ENCODE measurements at places on chromosomes 12 and 14.

GRCh38 chr14:54767139-54767431, 135.5 kb downstream of the GCH1 start:
- no peak for DNase-seq
- H3K27me3 ChIP-seq: no peaks in the 10 kb centered on the region
- no peaks in the 10 kb centered on the region for H3K4me1 ChIP-seq
- no peak overlapping the region for H3K27ac ChIP-seq
- no peaks in the 10 kb centered on the region for H3K36me3 ChIP-seq

GRCh38 chr14:101196795-101197590, 293.5 kb upstream of the RTL1 start:
- H3K4me3 ChIP-seq: no peak overlapping the region
- H3K27me3 ChIP-seq: no peaks in the 10 kb centered on the region
- no peaks in the 10 kb centered on the region for H3K4me1 ChIP-seq
- no peak overlapping the region for H3K27ac ChIP-seq
- no peak for DNase-seq

GRCh38 chr14:96303981-96304380, 48.0 kb downstream of the BDKRB1 start:
- no peaks in the 10 kb centered on the region for H3K4me1 ChIP-seq
- peaks cover 67% of the 10 kb centered on the region for H3K36me3 ChIP-seq
- H3K4me3 ChIP-seq: no peak overlapping the region
- no peaks in the 10 kb centered on the region for H3K27me3 ChIP-seq
- H3K27ac ChIP-seq: no peak overlapping the region
- no peak for DNase-seq

- H3K4me1 ChIP-seq: no peaks in the 10 kb centered on the region
- H3K27ac ChIP-seq: no peak overlapping the region
- DNase-seq: no peak
- no peak overlapping the region for H3K4me3 ChIP-seq
- H3K36me3 ChIP-seq: no peaks in the 10 kb centered on the region
These were observed 109.8 kb downstream of the ACSS3 start for GRCh38 chr12:81187686-81188085.

- H3K27ac ChIP-seq: no peak overlapping the region
- H3K27me3 ChIP-seq: no peaks in the 10 kb centered on the region
- H3K4me3 ChIP-seq: no peak overlapping the region
- no peaks in the 10 kb centered on the region for H3K4me1 ChIP-seq
- no peaks in the 10 kb centered on the region for H3K36me3 ChIP-seq
- DNase-seq: no peak
These were observed 43.4 kb downstream of the PRIMA1 start for GRCh38 chr14:93744876-93745275.

DNA sequence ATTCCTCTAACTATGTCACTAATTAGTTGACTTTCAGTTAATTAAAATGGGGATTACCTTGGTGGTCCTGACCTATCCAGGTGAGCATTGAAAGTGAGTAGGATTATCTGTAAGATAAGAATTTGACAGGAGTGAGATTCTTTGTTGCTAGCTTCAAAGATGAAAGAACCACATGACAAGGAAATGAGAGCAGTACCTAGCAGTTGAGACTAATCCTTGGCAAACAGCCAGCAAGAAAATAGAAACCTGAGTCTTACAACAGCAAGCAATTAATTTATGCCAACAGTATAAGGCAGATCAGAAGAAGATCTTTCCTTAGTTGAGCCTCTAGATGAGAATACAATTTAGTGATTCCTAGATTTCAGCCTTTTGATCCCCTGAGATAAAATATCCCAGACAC, 1058.4 kb downstream of the LRFN5 start:
- no peaks in the 10 kb centered on the region for H3K4me1 ChIP-seq
- H3K36me3 ChIP-seq: no peaks in the 10 kb centered on the region
- no peak overlapping the region for H3K4me3 ChIP-seq
- no peak overlapping the region for H3K27ac ChIP-seq

DNA sequence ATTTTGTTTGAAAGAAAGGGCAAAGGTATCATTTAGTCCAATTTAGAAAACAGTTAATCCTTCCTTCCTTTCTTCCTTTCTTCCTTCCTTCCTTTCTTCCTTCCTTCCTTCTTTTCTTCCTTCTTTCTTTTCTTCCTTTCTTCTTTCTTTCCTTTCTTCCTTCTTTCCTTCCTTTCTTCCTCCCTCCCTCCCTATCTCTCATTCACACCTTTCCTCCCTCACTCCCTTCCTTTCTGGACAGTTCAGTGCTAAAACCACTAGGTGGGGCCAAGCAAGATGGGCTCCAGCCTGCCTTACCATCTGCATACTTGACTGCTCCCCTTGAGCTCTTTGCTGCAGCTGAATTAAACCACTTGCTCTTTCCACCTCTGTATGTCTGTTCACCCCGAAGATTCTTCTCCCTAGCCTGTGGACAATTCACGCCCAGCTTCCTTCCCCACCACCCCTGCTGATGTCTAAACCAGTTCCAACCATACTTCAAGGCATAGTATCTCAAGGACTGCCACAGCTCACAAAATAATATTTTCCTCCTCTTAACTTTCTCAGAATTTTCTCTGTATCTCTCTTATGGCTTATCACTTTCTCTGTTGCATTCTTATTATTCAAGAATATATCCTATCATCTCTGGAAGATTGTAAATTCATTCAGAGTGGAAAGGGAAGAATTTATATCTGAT, 78.0 kb downstream of the DBX2 start:
- H3K27me3 ChIP-seq: no peaks in the 10 kb centered on the region
- no peaks in the 10 kb centered on the region for H3K36me3 ChIP-seq
- H3K27ac ChIP-seq: no peak overlapping the region

DNA sequence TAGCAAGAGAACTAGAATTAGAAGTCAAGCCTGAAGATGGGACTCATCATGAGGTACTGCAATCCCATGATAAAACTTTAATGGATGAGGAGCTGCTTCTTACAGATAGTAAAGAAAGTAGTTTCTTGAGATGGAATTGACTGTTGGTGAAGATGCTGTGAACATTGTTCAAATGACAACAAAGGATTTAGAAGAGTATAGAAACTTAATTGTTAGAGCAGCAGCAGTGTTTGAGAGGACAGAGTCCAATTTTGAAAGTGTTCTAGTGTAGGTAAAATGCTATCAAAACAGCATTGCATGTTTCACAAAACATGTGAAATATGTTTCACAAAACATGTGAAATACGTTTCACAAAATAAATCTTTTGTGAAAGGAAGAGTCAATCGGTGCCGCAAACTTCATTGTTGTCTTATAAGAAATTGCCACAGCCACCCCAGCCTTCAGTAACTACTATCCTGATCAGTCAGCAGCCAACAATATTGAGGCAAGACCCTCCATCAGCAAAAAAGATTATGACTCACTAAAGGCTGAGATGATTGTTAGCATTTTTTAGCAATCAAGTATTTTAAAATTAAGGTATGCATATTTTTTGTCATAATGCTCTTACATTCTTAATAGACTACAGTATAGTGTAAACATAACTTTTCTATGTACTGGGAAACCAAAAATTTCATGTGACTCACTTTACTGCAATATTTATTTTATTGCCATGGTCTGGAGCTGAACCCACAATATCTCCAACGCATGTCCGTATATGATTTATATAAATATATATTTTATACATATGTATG, 173.4 kb upstream of the BMP4 start:
- DNase-seq: no peak
- no peaks in the 10 kb centered on the region for H3K4me1 ChIP-seq
- no peaks in the 10 kb centered on the region for H3K36me3 ChIP-seq
- H3K4me3 ChIP-seq: no peak overlapping the region
- H3K27me3 ChIP-seq: no peaks in the 10 kb centered on the region
- no peak overlapping the region for H3K27ac ChIP-seq

- no peaks in the 10 kb centered on the region for H3K36me3 ChIP-seq
- no peak overlapping the region for H3K4me3 ChIP-seq
- H3K4me1 ChIP-seq: no peaks in the 10 kb centered on the region
These were observed 310.1 kb downstream of the ETNK1 start for GRCh38 chr12:22935090-22935489.

GRCh38 chr14:97179573-97179972, 382.4 kb downstream of the VRK1 start:
- H3K4me3 ChIP-seq: no peak overlapping the region
- no peaks in the 10 kb centered on the region for H3K4me1 ChIP-seq
- no peak overlapping the region for H3K27ac ChIP-seq
- H3K36me3 ChIP-seq: no peaks in the 10 kb centered on the region
- DNase-seq: no peak

DNA sequence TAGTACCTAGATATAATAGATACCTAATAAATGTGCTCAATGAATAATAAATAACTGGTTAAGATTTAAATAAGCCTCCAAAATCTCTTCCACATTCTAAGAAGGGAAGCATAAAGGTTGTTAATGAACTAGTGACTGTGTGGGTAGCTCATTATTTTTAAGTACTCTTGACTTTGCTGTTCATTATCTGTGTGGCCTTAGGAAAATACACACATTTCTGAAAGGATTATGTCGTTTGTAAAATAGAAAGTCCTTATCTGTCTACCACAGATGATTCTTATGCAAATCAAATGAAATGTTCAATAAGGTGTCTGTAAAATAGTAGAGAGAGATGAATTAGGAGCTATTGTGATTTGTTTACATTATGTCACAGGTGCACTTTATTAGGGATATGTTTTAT, 119.5 kb downstream of the LRRK2 start:
- no peak overlapping the region for H3K27ac ChIP-seq
- no peak for DNase-seq
- no peaks in the 10 kb centered on the region for H3K4me1 ChIP-seq

- no peak overlapping the region for H3K27ac ChIP-seq
- H3K36me3 ChIP-seq: no peaks in the 10 kb centered on the region
- H3K4me3 ChIP-seq: no peak overlapping the region
- H3K4me1 ChIP-seq: peaks cover 10% of the 10 kb centered on the region
- DNase-seq: no peak
These were observed 3.8 kb downstream of the KRT73 start for GRCh38 chr12:52614381-52615207.

DNA sequence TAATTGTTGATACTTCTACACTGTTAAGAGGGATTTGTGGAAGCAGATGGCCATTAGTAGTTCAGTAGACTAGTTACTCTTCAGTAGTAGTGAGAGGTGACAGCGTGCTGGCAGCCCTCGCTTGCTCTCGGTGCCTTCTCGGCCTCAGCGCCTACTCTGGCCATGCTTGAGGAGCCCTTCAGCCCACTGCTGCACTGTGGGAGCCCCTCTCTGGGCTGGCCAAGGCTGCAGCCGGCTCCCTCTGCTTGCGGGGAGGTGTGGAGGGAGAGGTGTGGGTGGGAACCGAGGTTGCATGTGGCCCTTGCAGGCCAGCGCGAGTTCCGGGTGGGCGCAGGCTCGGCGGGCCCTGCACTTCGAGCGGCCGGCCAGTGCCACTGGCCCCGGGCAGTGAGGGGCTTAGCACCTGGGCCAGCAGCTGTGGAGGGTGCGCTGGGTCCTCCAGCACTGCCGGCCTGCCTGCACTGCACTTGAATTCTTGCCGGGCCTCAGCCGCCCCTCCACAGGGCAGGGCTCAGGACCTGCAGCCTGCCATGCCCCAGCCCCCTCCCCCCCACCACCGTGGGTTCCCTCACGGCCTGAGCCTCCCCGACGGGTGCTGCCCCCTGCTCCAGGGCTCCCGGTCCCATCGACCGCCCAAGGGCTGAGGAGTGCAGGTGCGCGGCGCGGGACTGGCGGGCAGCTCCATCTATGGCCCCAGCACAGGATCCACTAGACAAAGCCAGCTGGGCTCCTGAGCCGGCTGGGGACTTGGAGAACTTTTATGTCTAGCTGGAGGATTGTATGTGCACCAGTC, 139.3 kb downstream of the NUBPL start:
- no peaks in the 10 kb centered on the region for H3K36me3 ChIP-seq
- H3K4me1 ChIP-seq: no peaks in the 10 kb centered on the region
- no peak overlapping the region for H3K4me3 ChIP-seq

- H3K4me1 ChIP-seq: no peaks in the 10 kb centered on the region
- H3K27ac ChIP-seq: no peak overlapping the region
- no peak overlapping the region for H3K4me3 ChIP-seq
- H3K36me3 ChIP-seq: no peaks in the 10 kb centered on the region
- H3K27me3 ChIP-seq: no peaks in the 10 kb centered on the region
These were observed 583.7 kb upstream of the USP15 start for GRCh38 chr12:61676520-61676919.

- no peaks in the 10 kb centered on the region for H3K27me3 ChIP-seq
- H3K4me3 ChIP-seq: no peak overlapping the region
- no peak for DNase-seq
- no peaks in the 10 kb centered on the region for H3K4me1 ChIP-seq
- no peak overlapping the region for H3K27ac ChIP-seq
These were observed 96.8 kb downstream of the IPO8 start for GRCh38 chr12:30598889-30599288.

DNA sequence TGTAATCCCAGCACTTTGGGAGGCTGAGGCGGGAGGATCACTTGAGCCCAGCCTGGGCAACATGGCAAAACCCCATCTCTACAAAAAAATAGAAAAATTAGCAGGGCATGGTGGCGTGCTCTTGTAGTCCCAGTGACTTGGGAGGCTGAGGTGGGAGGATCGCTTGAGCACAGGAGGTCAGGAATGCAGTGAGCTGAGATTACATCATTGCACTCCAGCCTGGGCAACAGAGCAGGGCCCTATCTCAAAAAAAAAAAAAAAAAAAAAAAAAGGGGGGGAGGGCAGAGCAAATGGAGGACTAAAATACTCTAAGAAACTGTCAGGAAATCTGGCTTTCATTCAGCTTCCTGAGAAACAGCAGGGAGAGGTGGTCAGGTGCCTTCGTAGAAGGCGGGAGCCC, 31.7 kb upstream of the TSPAN9 start:
- H3K4me1 ChIP-seq: no peaks in the 10 kb centered on the region
- no peaks in the 10 kb centered on the region for H3K36me3 ChIP-seq
- no peak overlapping the region for H3K27ac ChIP-seq
- no peaks in the 10 kb centered on the region for H3K27me3 ChIP-seq

- no peaks in the 10 kb centered on the region for H3K27me3 ChIP-seq
- DNase-seq: no peak
- H3K27ac ChIP-seq: no peak overlapping the region
- no peaks in the 10 kb centered on the region for H3K36me3 ChIP-seq
These were observed 68.1 kb upstream of the PLEKHG7 start for GRCh38 chr12:92634730-92635129.

- H3K27ac ChIP-seq: no peak overlapping the region
- DNase-seq: no peak
- H3K4me3 ChIP-seq: no peak overlapping the region
- H3K27me3 ChIP-seq: no peaks in the 10 kb centered on the region
These were observed 23.3 kb downstream of the CHGA start for GRCh38 chr14:92945959-92946846.

DNA sequence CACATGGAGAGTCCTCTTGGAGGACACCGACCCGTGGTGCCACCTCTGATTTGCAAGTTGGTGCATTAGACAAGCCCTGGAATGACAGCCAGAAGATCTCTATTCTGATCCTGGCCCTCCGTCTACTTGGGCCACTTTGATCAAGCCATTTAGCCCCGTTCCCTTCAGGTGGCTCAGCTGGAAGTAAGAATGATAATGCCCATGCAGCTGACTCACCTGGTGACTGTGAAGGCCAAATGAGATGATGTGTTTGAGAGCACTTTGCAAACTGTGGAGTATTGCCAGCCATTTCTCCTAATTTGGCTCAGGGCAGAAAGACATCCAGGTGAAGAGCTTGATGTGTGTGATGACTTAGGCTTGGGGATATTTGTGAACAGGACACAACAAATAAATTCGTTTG, 165.9 kb downstream of the ETV6 start:
- H3K4me1 ChIP-seq: peaks cover 45% of the 10 kb centered on the region
- no peaks in the 10 kb centered on the region for H3K27me3 ChIP-seq
- peaks cover 3% of the 10 kb centered on the region for H3K36me3 ChIP-seq
- DNase-seq: no peak
- H3K27ac ChIP-seq: no peak overlapping the region

- no peaks in the 10 kb centered on the region for H3K4me1 ChIP-seq
- H3K36me3 ChIP-seq: no peaks in the 10 kb centered on the region
- H3K27ac ChIP-seq: no peak overlapping the region
- DNase-seq: no peak
- no peak overlapping the region for H3K4me3 ChIP-seq
These were observed 617.3 kb downstream of the RPL10L start for GRCh38 chr14:46034305-46034704.
